ENCODE measurements at places on chromosomes 3 and 15. TPM values are rescaled to one million over a fixed set of nuclear protein-coding genes. Genes with fewer than 3 reads are reported as not detected.

GRCh38 chr15:65979316-65979715 lies 110.0 kb downstream of the RAB11A start:
- H3K4me3 ChIP-seq: no peak overlapping the region
- H3K27ac ChIP-seq: no peak overlapping the region
- H3K36me3 ChIP-seq: no peaks in the 10 kb centered on the region
- no peak for DNase-seq
- H3K4me1 ChIP-seq: peaks cover 17% of the 10 kb centered on the region
- peaks cover 44% of the 10 kb centered on the region for H3K27me3 ChIP-seq

DNA sequence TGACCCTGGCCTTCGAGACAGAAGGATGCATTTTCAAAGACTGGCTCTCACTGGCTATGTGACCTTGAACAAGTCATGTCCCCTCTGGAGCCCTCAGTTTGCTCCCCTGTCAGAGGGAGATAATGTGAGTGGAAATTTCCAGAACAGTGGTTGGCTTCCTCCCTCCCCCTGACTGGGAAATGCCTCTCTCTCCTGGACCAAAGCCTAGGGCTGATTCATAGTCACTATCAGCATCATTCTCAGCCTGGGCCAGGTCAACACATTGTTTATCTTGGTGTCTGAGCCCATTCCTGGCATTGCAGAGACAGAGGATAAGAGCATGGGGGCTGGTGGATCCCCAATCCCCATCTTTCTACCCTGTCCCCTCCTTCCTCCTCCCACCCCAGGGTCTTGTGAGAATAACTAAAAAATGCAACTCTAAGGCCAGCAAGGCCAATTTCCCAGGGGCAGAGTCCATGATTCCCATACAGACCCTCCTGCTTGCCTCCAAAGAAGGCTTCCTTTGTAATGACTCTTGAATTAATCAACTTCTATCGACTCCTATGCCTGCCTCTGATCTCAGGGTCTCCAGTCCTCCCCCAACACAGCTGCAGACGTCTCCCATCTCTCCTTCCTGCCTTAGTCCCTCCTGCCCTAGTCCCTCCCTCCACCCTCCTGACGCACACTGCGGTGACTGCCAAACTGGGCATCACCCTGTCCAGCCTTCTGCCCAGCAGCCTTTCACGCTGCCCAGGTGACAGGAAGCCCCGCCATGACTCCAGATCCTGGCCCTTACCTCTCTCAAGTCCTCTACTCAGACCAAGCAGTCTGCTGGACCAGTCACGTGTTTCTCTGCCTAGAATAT lies 35.4 kb upstream of the CORO2B start:
- H3K36me3 ChIP-seq: no peaks in the 10 kb centered on the region
- peaks cover 11% of the 10 kb centered on the region for H3K27me3 ChIP-seq
- no peak overlapping the region for H3K27ac ChIP-seq
- peaks cover 7% of the 10 kb centered on the region for H3K4me1 ChIP-seq

- H3K27me3 ChIP-seq: no peaks in the 10 kb centered on the region
- peak overlapping the region; percentile 80 for H3K4me3 ChIP-seq
Measured at GRCh38 chr3:39104961-39105686, 2.3 kb downstream of the GORASP1 start.

GRCh38 chr3:138686771-138687221 lies 78.2 kb downstream of the FAIM start:
- H3K27me3 ChIP-seq: no peaks in the 10 kb centered on the region
- H3K27ac ChIP-seq: peak overlapping the region; percentile 75
- peaks cover 3% of the 10 kb centered on the region for H3K36me3 ChIP-seq
- DNase-seq: no peak

DNA sequence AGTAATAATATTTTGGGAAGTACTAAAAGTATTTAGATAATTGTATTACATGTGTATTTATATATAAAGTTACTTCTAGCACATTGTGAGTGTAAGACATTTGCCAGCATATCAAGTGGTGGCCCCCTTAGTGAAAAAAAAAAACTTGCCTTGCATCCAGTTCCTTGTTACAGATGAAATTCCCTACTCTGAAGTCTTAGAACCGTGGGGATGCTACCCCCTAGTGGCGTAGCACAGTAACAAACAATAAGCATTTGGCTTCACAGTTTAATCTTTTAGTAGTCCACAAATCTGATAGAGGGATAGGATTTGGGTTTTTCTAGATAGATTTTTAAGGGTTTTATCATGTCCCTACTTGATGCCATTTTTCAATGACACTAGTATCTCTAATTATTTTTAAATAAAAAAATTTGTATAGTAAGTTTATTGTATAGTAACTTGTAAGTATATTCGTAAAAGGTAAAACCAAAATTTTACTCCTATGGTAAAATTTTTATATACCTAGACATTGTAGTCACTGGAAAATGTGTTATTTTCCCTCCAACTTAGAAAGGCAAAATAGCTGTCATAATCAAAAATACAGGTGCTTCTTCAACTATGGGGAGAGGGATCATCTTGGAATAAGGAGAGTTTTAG lies 14.3 kb downstream of the SMC4 start:
- DNase-seq: peak; percentile 76
- H3K36me3 ChIP-seq: peaks cover 10% of the 10 kb centered on the region

Gene ISLR
- total RNA-seq: 64.9 TPM

- H3K36me3 ChIP-seq: no peaks in the 10 kb centered on the region
- DNase-seq: no peak
- H3K27me3 ChIP-seq: no peaks in the 10 kb centered on the region
- H3K4me3 ChIP-seq: no peak overlapping the region
Measured at GRCh38 chr3:171528102-171528501, 67.9 kb upstream of the TNIK start.

- H3K4me1 ChIP-seq: peaks cover 57% of the 10 kb centered on the region
- H3K27ac ChIP-seq: peak overlapping the region; percentile 49
- H3K36me3 ChIP-seq: peaks cover 55% of the 10 kb centered on the region
- H3K27me3 ChIP-seq: no peaks in the 10 kb centered on the region
Measured at GRCh38 chr15:37076543-37076942, 23.8 kb downstream of the MEIS2 start.

Gene WNT5A
- total RNA-seq: 59.0 TPM

DNA sequence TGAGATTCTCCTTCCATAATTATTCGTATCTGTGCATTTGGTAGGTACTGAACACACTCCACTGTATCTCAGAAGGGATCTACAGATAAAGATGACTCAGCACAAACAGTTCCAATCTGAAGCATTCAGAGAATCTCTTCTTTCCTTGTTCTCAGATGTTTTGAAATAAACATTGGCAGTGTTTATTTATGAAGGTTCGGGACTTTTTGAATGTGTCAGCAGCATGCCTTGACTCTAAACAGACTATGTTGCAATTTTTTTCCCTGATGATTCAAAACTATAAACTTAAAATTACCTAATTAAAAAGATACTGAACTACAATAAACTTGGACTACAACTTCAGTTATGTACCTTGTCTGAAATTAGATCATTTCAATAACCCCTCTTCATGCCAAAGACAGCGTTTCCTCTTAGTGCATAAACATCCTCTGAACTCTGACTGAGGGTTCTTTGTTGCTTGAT lies 612.9 kb upstream of the TBL1XR1 start:
- H3K27me3 ChIP-seq: no peaks in the 10 kb centered on the region
- no peak for DNase-seq
- no peak overlapping the region for H3K4me3 ChIP-seq
- H3K4me1 ChIP-seq: peaks cover 15% of the 10 kb centered on the region
- H3K36me3 ChIP-seq: peaks cover 2% of the 10 kb centered on the region

Gene CGNL1
- 36.4 TPM for total RNA-seq

- H3K27me3 ChIP-seq: no peaks in the 10 kb centered on the region
- no peak overlapping the region for H3K4me3 ChIP-seq
- DNase-seq: no peak
- no peaks in the 10 kb centered on the region for H3K36me3 ChIP-seq
Measured at GRCh38 chr15:63818629-63819028, 15.1 kb downstream of the HERC1 start.

DNA sequence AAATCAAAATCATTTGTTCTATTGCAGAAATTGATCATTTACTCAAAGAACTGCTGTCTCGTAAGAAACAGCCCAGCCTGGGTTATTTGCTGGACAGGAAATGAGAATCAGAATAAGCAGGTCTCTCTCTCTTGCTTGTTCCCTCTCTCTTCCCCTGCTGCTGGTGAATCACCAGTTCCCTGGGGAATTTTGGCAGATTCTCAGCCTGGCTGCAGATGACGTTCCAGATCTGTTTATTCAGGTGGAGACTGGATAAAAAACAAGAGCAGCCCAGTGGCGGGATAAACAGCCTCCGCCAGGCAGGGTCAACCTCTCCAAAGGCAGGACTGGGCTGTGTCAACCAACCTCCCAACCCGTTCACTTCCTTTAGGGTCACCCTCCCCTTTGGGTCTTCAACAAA lies 72.1 kb downstream of the LRIG1 start:
- H3K36me3 ChIP-seq: no peaks in the 10 kb centered on the region
- no peak overlapping the region for H3K27ac ChIP-seq
- H3K4me1 ChIP-seq: peaks cover 9% of the 10 kb centered on the region

GRCh38 chr3:48625600-48625999 lies 4.0 kb upstream of the TMEM89 start:
- no peaks in the 10 kb centered on the region for H3K4me1 ChIP-seq
- H3K4me3 ChIP-seq: no peak overlapping the region
- DNase-seq: no peak
- no peak overlapping the region for H3K27ac ChIP-seq

Gene ECE2
- not detected for total RNA-seq

Gene RLBP1
- total RNA-seq: not detected

Gene CACNA2D2
- 9.9 TPM for total RNA-seq

- H3K4me3 ChIP-seq: no peak overlapping the region
- no peak overlapping the region for H3K27ac ChIP-seq
- no peak for DNase-seq
- no peaks in the 10 kb centered on the region for H3K27me3 ChIP-seq
Measured at GRCh38 chr15:80492409-80492808, 88.2 kb downstream of the ARNT2 start.

DNA sequence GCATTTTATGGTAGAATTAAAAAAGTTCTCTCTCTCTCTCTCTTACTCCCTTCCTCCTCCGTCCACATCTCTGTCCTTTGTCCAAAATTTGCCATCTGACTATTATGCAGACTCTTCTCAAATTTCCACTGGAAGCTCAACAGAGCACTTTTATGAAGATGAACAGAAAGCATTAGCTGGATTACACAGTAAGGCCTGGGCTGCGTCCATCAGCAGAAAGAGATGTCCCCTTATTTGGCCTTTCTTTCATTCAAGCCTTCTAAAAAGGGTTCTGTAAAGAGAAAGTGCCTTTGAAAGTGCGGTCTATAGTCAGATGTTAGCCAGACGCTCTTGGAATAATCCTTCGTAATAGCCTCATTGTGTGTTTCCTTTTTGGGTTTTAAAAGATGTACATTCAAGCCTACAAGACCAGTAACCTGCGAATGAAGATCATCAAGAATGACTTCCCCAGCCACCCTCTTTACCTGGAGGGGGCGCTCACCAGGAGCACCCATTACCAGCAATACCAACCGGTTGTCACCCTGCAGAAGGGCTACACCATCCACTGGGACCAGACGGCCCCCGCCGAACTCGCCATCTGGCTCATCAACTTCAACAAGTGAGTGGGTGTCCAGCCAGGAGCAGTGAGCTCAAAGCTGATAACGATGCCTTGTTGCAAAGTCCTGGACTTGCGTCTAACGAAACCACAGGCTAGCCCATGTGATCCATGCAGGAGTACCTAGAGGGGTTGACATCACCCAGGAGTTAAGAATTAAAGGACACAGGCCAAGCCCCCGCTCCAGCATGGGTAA lies 53.1 kb downstream of the MESD start:
- H3K27ac ChIP-seq: peak overlapping the region; percentile 24
- H3K27me3 ChIP-seq: no peaks in the 10 kb centered on the region
- peaks cover 9% of the 10 kb centered on the region for H3K36me3 ChIP-seq
- DNase-seq: no peak

GRCh38 chr3:141373232-141373631 lies 4.9 kb downstream of the ZBTB38 start:
- DNase-seq: no peak
- peaks cover 19% of the 10 kb centered on the region for H3K36me3 ChIP-seq
- peaks cover 21% of the 10 kb centered on the region for H3K4me1 ChIP-seq
- no peak overlapping the region for H3K27ac ChIP-seq
- H3K4me3 ChIP-seq: no peak overlapping the region

Gene RPUSD2
- total RNA-seq: 11.9 TPM

Gene GTF2E1
- 18.0 TPM for total RNA-seq

Gene REC114
- total RNA-seq: not detected

- H3K27me3 ChIP-seq: no peaks in the 10 kb centered on the region
- H3K27ac ChIP-seq: peak overlapping the region; percentile 95
- H3K4me1 ChIP-seq: peaks cover 83% of the 10 kb centered on the region
Measured at GRCh38 chr3:25151281-25151902, 276.7 kb upstream of the RARB start.

DNA sequence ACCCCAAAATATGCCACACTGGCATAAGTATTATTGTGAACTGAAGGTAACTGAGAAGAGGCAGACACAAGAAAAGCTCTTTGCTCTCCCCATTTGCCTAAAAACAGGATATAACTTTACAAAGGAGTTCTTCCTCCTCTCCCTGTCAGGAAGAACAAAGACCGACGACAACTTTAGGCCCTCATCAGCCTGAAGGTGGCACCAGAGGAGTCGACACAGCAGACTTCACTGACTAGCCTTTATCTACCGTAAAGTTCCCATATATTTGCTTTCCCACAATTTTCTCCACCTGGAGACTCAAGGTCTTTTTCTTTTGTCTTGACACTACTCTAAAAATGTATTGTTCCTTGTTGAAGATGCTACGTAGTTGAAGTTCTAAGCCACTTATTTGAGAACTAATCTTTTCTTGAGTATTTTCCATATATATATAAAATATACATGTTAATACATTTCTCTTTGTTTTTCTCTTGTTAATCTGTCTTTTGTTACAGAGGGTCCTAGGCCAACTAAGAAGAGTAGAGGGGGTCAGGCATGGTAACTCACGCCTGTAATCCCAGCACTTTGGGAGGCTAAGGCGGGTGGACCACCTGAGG lies 16.2 kb upstream of the XIRP1 start:
- no peak for DNase-seq
- peaks cover 12% of the 10 kb centered on the region for H3K4me1 ChIP-seq
- peaks cover 4% of the 10 kb centered on the region for H3K27me3 ChIP-seq
- H3K36me3 ChIP-seq: no peaks in the 10 kb centered on the region
- H3K27ac ChIP-seq: no peak overlapping the region

Gene CCNB2
- total RNA-seq: 27.1 TPM

DNA sequence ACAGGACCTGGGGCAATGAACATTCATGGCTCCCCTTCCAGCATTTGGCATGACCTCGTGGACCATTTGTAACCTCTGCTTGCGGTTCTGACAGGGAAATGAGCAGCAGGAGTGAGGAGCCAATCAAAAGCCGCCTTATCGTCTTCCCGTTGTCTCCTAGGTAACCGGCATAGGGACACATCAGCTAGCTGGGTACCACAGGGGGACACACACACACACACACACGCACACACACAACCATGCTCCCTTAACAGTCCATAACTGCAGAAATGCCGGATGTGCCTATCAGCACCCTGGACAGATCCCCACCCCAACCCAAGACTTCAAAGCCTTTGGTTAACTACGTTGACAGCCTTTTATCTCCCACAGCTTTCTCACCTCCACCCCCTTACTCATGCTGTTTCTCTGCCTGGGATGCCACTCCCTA lies 53.4 kb upstream of the CCDC174 start:
- H3K27ac ChIP-seq: no peak overlapping the region
- no peak for DNase-seq
- no peaks in the 10 kb centered on the region for H3K36me3 ChIP-seq
- no peaks in the 10 kb centered on the region for H3K4me1 ChIP-seq

Gene PP2D1
- not detected for total RNA-seq
